ENCODE measurements at places on chromosomes 6 and 20.

DNA sequence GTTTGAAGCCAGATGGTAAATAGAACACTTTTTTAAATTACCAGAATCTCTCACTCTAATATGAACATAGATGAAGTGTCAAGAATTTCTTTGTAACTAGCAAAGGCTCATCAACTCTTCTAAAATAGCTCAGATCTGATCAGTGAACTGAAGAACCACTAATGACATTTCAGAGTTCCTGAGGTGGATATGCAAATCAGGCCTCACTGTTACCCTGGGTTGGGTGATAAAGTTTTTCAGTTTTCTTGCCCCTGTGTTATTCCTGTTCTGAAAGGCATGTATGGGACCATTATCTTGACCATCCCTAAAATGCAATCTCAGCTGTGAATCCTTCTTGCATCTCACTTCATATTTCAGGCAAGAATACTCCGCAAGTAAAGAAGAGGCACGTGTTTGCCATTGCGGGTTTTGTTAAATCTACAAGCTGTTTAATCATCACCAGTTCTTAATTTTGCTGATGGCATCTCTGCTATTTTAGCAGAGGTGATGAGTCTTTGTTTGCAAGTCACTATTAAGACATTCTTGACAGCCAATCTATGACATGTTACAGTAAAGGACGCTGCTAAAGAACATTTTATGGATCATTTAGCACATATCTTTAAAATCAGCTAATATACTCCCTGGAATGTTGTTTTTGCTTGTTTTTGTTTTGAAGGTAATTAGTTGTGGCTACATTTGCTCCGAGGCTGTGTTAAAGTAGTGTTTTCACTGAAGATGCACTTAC lies 47.9 kb downstream of the KHDC1L start:
- DNase-seq = no peak

GRCh38 chr6:44422531-44422930 lies 35.0 kb downstream of the CDC5L start:
- DNase-seq = no peak

GRCh38 chr20:10637031-10637559 lies 36.7 kb downstream of the JAG1 start:
- no peak for DNase-seq

DNA sequence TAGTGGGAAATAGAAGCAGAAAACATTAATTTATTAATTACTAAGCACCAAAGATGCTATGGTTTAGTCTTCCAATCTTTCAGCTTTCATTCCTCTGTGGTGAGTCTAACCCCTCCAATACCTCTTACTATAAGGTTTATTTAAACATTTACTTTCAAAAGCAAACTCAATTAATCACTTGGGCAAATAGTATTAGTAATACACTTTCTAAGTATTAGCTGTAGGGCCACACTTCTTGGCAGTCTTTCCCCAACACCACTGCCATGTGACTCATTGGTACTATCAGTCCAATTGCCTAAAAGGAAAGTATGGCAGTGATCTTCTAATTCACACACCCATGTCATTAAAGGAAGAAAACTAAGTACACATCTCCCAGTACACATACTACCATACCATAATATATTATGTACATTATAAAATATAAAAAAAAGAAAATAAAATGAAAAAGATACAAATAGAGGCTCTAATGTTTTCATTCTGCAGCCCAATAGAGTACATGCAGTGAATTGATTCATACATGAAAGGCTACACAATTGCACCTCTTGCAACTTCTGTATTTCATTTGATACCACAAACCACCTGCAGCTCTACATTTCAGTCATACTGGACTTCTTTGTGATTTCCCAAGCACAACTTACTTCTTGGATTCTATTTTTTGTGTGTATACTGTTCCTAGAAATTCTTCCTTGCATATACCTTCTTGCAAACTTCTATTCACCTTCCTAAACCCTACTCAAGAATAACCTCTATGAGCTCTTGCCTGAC lies 218.6 kb downstream of the PKHD1 start:
- DNase-seq = no peak

GRCh38 chr6:25717866-25718740 lies 36.4 kb upstream of the SLC17A4 start:
- no peak for DNase-seq

GRCh38 chr6:34346175-34347119 lies 46.0 kb downstream of the NUDT3 start:
- DNase-seq = no peak

- no peak for DNase-seq
Observed at GRCh38 chr20:46199198-46199597, 81.1 kb downstream of the CD40 start.

DNA sequence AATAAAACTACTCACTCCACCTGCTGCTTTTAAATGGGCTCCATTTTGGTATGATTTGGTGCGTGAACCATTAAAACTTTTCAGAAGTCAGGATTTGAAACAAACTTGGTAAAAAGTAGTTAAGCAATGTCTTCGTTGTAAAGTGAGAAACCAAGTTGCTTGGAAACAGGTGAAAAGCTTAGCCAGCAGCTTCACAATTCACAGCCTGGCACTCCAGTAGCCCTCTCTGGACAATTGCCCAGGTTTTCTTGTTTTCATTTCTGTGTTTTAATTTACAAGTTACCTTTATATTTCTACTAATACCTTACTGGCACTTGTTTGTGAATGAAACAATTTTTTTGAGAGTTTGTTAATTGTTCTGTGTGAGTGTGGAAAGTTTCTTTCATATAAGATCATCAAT lies 12.8 kb downstream of the NT5E start:
- DNase-seq = no peak

GRCh38 chr6:73227606-73228255 lies 2.4 kb upstream of the KHDC1L start:
- no peak for DNase-seq

DNA sequence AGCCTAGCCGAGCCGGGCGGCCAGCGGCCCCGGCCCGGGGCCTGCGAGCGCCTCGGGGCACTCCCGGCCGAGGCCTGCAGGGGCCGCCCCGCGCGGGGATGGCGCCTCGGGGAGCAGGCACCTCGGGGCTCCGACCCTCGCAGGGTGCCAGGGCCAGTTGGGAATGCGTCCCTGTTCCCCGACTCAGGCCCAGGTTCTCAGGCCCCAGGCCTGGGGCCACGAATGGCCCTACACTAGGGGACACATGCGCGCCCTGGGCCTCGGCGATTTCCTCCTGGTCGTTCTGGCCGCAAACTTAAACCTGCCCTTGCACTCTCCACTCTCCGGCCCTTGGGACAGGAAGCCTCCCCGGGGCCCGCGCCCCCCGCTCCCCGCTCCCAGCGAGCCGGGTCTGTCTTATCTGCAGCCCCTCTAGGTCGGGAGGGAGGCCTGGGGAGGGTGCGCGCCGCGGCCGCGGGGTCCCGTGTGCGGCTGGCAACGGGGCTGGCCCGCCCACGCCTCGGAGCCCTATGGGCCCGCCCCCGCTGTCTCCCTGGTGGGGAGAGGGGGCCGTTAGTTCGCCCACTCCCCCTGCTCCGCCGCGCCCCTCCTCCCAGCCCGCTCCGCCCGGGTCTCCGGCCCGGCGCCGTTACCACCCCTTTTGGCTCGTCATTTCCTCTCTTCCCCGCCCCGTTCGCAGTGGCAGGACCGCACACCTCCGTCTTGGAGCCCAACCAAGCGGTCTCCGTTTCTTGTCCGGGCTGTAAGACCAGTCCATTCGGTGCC lies 611 bp downstream of the NFYA start:
- DNase-seq = peak; percentile 91

GRCh38 chr6:446418-447366 lies 55.1 kb downstream of the IRF4 start:
- peak; percentile 57 for DNase-seq

- no peak for DNase-seq
Observed at GRCh38 chr20:47126709-47127108, 229.8 kb downstream of the ZMYND8 start.

DNA sequence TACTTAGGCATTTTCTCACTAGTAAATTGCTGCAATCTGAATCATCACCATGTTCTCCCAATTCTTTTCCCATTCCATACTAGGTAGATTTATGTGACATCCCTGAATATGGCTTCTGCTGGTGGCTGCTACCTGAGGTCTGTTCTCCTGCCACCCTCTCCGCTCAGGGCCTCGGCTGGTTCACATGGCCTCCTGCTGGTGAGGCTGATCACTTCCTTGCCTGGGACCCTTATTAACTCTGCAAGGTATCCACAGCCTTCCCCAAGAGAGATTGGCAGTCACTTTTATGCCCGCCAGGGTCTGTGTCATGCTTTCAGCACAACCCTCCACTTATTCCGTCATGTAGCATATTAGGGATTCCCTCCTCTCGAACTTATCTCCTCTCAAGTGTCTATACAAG lies 424.5 kb upstream of the FLRT3 start:
- no peak for DNase-seq

- no peak for DNase-seq
Observed at GRCh38 chr6:51094271-51094670, 275.6 kb downstream of the TFAP2B start.

DNA sequence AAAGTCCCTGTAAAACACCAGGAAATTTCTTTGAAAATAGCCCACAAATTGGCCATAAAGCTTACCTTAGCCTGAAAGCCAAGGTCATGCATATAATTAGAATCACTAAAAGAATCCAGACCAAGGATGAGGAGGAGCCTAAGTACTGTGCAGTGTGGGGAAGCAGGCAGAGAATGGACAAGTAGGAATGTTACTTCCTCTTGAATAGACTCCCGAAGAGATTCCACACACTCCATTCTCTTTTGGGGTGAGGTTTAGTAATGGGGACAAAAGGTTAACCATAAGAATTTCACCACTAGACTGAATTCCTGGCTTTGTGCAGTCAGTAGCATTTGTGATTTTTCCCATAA lies 27.5 kb upstream of the MARCKS start:
- DNase-seq = no peak

DNA sequence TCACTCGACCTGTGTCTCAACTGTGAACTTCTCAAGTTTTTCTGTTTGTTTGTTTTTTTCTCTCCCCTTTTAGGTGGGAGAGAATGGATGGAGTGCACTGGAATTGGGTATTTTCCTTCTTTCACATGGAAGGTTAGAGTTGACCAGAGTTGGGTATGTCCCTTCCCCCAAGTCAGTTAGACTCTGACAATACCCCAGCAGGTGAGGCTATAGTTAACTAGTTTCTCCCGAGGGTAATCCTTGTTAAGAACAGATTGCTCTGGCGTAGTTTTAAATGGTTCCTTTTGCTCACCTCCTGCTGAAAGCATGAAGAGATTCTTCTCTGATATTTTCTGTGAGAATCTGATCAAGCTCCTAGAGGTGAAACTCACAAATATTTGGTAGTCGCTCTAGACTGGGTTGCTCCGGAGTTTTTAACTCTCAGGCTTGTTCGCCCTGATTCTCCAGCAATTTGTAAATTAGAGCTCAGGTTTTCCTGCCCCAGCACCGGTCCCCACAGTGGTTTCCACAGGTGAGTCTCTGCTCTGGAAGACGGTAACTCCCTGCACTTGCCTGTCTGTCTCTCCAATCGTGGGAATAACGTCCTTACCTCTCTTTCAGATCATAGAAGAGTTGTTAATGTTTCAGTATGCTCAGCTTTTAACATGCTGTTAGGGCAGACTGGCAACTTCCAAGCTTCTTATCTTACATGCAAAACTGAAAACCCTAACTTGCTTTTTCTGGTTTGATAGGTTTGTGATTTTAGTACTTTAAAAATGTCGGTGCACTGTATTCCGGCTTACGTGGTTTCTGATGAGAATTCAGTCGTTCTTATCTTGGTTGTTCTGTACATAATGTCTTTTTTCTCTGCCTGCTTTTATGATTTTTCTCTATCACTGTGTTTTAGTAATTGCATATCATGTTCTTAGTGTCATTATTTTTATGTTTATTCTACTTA lies 111.2 kb upstream of the HIVEP1 start:
- DNase-seq = no peak

DNA sequence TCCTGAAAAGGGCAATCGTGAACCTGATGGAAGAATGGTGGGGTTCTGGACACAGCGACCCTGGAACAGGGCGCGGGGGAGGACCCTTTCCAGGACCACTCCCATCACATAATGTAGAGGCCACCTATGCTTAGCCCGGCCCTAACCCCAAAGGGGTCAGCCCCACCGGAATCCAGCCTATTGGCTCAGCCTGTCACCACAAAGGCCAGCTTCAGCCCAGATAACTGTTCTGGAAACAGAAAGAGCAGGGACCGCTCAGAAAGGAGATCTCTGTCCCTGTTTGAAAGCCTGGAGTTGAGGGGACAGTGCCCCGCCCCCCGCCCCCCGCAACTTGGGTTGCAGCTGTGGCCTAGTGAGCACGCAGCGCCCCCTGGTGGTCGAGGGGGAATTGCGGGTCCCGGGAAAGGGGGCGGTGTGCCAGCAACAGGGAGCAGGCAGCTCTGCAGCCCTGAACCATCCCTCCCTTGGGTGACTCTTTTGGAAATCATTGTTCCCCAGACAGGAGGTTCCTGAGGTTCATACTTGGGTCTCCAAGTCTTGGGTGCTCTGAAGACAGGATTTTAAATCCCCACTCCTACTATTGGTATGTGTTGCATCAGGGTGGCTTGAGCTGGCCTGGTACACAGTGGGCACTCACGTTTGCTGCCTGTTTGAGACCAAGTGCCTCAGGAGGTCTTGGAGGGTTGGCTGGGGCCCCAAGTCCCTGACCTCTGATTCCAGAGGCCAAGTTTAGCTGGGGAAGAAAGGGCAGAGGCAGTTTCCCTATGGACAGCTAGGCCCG lies 1.5 kb downstream of the SIGLEC1 start:
- DNase-seq = peak; percentile 72

Measured in CD4-positive, alpha-beta T cell treated with Interferon alpha-2 for 1 hour (primary cell).